ENCODE measurements at places on chromosomes 3 and 15.

DNA sequence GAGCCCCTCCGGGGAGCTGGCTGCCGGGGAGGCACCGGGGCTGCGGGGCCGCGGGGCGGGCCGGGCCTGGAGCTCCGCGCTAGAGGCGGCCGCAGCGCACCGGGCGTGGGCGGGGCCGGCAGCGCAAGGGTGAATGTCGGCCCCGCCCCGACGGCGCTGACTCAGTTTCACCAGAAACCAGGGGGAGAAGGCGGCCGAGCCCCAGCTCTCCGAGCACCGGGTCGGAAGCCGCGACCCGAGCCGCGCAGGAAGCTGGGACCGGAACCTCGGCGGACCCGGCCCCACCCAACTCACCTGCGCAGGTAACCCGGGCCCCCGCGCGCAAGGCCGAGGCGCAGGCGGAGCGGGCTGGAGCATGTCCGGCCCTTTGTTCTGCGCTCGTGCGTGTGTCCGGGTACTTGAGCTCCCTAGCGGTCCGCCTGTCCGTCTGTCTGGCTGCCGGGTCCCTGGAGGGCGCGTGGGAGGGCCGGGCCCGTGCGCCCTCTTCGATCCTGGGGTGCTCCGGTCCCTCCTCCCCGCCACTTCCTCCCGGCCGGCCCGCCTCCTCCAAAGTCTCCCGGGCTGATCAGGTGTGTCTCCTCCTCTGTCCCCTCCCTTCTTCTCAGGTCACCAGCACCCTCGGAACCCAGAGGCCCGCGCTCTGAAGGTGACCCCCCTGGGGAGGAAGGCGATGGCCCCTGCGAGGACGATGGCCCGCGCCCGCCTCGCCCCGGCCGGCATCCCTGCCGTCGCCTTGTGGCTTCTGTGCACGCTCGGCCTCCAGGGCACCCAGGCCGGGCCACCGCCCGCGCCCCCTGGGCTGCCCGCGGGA, at the start of gene SPINT1:
TSS of gene SPINT1 (plus strand) at position 164 of the 811 bp plus-strand sequence. CDS start at position 671, 507 bp downstream.
- DNase-seq, result no peak

DNA sequence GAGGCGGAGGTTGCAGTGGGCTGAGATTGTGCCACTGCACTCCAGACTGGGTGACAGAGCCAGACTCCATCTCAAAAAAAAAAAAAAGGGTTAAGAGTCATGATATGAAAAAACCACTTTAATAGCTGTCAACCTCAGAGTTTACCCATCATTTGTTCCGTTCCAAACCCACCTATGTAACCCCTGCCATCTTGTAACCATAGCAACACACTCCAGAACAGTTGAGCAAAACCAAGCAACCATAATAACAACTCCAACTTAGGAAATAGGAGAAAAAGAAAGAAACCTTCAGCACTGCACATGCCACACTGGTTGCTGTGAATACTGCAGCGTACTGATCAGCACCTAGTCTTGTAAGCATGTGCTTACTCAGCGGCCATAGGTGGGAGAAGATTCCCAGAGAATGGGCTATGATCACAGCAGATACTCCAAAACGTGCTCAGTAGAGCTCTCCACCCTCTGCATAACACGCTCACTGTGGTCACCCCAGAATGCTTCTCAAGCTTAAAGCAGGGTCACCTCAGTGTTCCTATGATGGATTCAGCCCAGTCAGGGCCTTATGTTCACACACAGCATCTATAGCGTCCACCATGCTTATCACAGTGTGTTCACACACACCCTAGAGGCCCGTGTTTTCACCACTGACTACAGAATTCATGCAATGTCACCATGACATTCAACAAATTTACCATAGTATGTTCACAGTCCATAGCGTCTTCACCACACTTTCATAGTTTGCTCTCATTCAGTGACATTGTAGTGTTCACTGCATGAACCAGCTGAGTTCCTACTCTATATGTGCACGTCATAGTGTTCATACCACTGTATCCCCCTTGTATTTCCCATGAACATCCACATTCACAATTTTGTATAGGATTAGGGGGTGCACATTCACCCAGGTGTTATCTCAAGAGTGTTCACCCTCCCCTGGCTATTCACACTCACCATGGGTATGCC, 6.5 kb upstream of the CILP start:
- DNase-seq, result no peak

- DNase-seq, result no peak
Observed at GRCh38 chr3:131299836-131300235, 81.7 kb upstream of the NUDT16 start.

GRCh38 chr3:169264711-169265110, 398.8 kb downstream of the MECOM start:
- DNase-seq, result peak; percentile 95

DNA sequence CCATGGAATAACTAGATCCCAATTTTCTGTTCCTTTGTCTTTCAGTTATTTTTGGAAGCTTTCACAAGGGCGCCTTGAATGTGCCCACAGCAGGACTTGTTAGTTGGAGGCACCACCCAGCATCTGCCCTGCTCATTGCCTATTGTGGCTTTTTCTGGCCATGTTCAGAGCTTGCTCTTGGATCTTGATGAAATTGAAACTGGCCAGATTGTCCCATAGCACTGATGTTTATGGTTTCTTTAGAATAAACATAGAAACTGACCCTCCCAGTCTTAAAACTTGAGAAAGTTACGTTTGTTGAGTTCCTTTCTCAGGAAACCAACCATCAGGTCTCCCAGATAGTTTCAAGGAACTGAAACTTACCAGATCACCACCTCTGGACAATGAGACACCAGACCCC, 474.7 kb downstream of the IL5RA start:
- no peak for DNase-seq

All from NCI-H524 (cell line).